ENCODE measurements at places on chromosomes 2 and 18. TPM values are rescaled to one million over a fixed set of nuclear protein-coding genes. Genes with fewer than 3 reads are reported as not detected.

The CABYR gene
- 9.1 TPM for total RNA-seq

The C1QL2 gene
- total RNA-seq, result 0.20 TPM

The PLCD4 gene
- 8.3 TPM for total RNA-seq

The HOXD10 gene
- not detected for total RNA-seq

The RIT2 gene
- 7.1 TPM for total RNA-seq

The SOX11 gene
- 22.1 TPM for total RNA-seq

The NYAP2 gene
- 12.6 TPM for total RNA-seq

The AMMECR1L gene
- 13.0 TPM for total RNA-seq

DNA sequence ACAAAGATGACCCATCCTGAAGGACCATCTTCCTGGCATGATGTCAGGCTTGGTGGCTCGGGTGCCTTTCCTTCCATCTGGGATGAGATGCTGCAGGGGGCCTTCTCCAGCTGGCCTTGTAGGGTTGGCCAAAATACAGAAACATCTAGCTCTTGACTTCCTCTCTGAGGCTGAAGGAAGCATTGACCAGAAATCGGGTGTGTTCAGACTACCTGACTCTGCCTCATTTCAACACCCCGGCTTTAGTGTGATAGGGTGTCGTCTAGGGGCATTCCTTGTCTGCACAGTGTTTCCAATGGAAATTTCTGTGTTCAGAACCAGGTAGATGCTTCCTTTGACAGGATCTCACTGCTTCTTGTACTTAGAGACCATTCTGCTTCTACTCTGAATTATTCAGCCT, 115.7 kb upstream of the SPRED2 start:
- DNase-seq, result no peak

- no peak for DNase-seq
Observed at GRCh38 chr2:155690785-155691184, 641.7 kb downstream of the NR4A2 start.

DNA sequence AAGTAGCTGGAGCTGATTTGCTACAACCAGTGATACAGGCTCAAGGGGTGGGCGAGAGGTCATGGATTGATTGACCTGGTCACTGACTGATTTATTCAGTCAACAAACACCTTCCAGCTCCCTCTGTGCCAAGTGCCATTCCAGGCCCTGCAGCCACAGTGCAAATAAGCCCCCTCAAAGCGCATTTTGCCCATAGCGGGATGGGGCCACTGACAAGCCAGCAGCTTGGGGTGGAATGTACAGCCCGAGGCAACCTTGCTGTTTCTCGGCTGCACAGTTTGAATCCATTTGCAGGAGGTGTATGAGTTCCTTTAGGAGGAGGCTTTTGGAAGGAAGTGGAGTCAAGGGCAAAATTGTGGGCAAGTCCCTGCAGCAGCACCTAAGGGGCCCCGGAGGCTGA, 235.2 kb downstream of the TPGS2 start:
- DNase-seq, result no peak

GRCh38 chr2:26846334-26847306, 1.3 kb upstream of the DPYSL5 start:
- peak; percentile 95 for DNase-seq

- peak; percentile 49 for DNase-seq
Observed at GRCh38 chr2:210617732-210618330, 61.4 kb downstream of the CPS1 start.

DNA sequence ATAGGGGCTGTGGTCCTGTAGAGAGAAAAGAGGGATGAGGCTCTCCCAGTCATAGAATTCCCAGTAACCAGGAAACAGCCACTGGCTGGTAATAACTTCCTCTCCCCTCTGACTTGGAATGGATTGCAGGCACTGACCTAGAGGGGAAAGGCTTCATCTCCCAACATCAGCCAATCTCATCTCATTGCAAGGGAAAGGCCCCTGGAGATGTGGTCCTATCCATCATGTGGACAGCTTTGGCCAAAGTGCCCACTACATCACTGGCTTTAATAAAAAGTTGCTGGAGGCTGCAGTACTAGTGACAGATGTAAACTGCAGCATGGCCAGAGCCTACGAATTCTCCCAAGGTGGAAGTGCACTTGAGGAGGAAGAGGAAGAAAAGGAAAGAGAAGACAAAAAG, 820.5 kb upstream of the CELF4 start:
- peak; percentile 10 for DNase-seq

DNA sequence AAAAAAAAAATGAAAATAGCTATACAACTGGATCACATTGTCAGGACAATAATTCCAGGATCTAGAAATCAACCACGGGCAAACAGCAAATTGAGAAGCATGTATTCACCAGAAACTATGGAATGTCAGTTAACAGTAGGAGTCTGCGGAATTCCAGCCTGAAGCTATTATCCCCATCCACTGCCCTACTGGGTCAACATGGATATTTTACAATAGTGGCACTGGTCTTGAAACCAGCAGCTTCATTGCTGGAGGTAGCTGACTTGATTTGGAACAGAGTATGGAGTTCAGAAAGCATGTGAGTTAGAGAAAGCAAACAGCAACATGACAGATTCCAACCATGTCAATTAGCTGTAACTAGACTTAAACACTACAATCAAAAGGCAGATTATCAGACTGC, 55.7 kb upstream of the PDE1A start:
- no peak for DNase-seq

DNA sequence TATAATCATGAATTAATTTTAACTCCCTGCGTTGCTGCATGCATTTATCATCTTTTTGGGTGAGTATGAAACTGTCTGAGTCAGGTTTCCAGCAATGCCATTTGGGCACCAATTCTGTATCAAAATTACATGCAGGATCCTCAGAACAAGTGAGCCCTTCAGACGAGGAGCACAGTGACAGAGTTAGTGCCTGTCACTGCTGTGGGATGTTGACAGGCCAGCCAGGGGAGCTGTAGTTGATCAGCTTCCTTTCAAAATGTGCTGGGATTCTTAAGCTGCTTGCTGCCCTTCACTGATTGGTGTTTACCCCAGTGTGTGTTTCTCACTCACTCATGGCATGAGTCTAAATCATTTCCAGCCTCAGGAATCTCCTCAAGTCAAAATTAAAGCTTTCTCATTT, 109.2 kb downstream of the TPGS2 start:
- DNase-seq, result no peak

- DNase-seq, result no peak
Observed at GRCh38 chr2:60518567-60518966, 34.9 kb downstream of the BCL11A start.

GRCh38 chr2:196329959-196330358, 158.6 kb upstream of the STK17B start:
- DNase-seq, result no peak

- peak; percentile 90 for DNase-seq
Observed at GRCh38 chr2:64751286-64752260, 97.9 kb upstream of the SERTAD2 start.

DNA sequence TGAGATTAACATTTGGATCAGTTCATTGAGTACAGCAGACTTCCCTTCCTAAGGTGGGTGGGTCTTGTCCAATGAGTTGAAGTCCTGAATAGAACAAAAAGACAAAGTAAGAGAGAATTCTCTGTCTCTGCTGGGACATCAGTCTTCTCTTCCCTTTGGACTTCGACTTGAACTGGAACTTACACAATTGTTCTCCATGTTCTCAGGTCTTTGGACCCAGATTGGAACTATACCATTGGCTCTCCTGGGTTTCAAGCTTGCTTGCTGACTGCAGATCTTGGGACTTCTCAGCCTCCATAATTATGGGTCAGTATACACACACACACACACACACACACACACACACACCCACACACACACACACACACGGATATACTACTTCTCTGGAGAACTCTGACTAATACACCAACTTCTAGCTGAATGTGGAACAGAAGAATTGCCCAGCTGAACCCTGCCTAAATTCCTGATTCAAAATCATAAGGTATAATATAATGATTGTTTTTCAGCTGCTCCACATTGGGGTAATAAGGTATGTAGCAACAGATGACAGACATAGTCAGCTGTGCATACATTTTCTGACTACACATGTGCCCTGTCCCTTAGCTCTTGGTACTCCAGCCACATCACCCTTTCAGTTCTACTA, 214.0 kb downstream of the TGIF1 start:
- no peak for DNase-seq

- DNase-seq, result no peak
Observed at GRCh38 chr2:19990416-19990728, 467 bp upstream of the WDR35 start.

- DNase-seq, result peak; percentile 28
Observed at GRCh38 chr18:48892146-48892855, 58.5 kb downstream of the SMAD7 start.

- DNase-seq, result no peak
Observed at GRCh38 chr2:160918906-160919503, 241.2 kb upstream of the TANK start.

DNA sequence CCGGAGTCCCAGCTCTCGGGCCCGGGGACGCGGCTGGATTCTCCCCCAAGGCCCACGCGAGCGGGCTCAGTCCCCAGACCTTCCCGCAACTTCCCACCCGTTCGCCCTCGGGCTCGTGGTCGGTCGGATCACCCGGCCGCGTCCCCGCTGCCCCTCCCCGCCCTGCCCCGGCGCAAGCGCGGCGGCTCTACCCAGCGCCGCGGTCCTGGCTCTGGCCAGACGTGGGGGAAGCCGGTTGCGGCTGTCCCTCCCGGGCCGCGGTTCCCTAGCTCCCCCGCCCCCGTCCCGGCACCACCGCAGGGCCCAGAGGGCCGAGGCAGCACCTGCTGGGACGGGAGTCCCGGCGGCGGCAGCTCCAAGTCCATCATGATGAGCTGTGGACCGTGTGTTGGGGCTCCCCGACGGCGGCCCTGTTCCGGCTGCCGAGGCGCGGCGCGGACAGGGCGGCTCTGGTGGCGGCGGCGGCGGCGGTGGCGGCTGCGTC, 276 bp downstream of the NFE2L2 start:
- peak; percentile 39 for DNase-seq

DNA sequence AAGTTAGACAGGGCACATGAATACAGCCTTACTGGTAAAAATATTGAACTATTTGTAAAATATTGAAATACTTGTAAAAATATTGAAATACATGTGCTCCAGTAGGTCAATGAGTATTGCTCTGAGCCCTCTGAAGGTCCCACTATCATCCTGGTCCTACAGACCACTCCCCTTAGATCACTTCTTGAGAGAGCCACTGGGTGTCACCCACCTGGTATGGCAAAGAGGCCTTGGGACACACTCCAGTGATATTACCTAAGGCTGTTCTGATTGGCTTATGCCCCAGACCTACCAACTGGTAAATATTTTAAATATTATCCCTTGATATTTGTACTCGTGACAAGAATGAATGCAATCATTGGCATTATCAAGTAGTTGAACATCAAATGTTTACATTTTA, 5.0 kb downstream of the THSD7B start:
- DNase-seq, result no peak

GRCh38 chr18:32470460-32470713, 295 bp downstream of the GAREM1 start:
- no peak for DNase-seq

All from spinal cord (tissue), 10 donors.